Esophagus squamous epithelium (tissue), 5 donors: ENCODE measurements at places on chromosomes 11 and 22. TPM values are rescaled to one million over a fixed set of nuclear protein-coding genes. Genes with fewer than 3 reads are reported as not detected.
A peak's percentile ranks its signal among the peaks of the same experiment; 100 is the strongest.

The UCP3 gene
- not detected for total RNA-seq

DNA sequence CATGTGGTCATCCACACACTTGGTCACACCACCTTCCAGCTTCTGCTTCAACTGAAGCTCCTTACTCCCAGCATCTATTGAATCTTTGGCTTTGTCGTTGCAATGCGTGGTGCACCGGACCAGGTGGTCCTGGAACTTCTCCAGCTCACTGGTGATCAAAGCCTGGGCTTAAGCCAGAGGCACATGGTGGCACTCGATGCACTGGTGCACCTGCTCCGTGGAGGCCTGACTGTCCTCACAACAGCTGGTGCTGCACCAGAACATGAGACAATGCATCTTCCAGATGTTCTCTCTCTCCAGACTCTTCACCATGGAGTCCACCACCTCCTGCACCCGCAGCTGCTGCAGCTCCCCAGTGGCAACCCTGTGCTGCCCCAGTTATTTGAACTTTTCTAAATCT is 56.0 kb downstream of the CELSR1 start:
- H3K4me1 ChIP-seq = peaks cover 53% of the 10 kb centered on the region
- peaks cover 5% of the 10 kb centered on the region for H3K27me3 ChIP-seq
- H3K27ac ChIP-seq = no peak overlapping the region
- no peaks in the 10 kb centered on the region for H3K36me3 ChIP-seq
- DNase-seq = no peak

DNA sequence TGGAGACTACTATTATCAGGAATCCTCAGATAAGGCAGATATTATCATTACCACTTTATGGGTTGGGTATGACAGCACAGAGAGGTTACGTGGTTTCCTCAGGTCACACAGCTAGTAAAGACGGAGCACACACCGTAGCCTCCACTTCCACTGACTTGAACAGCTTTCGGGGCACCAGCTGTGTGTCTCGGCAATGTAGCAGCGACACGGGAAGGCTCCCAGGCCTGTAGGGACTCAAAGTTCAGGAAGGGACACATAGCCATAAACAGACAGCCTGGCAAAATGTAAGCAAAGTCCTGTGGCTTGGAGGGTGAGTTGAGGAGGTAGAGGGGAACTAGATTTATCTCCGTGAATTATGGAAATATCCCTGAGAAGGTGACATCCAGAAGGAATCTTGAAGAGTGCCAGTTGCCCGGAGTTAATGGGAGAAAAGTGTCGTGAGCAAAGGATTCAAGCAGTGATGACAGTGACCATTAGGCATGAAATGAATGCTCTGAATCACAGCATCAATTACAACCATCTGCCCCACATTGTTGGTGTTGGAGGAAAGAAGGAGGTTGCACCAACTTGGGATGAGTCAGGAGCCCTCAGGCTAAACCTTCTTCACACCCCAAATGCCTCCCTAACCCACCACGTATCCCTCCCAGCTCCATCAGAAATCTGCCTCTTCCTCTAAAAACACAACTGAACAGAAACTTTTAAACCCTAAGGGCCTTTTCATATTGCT is 106.7 kb upstream of the ASPHD2 start:
- DNase-seq = no peak
- H3K27me3 ChIP-seq = no peaks in the 10 kb centered on the region
- no peak overlapping the region for H3K4me3 ChIP-seq
- no peaks in the 10 kb centered on the region for H3K4me1 ChIP-seq
- no peak overlapping the region for H3K27ac ChIP-seq

GRCh38 chr22:37560608-37561211 is 430 bp downstream of the CDC42EP1 start:
- peaks cover under 1% of the 10 kb centered on the region for H3K36me3 ChIP-seq
- H3K27me3 ChIP-seq = no peaks in the 10 kb centered on the region
- peak overlapping the region; percentile 91 for H3K4me3 ChIP-seq
- DNase-seq = no peak
- peak overlapping the region; percentile 99 for H3K27ac ChIP-seq

- H3K27me3 ChIP-seq = no peaks in the 10 kb centered on the region
- no peak for DNase-seq
- no peak overlapping the region for H3K27ac ChIP-seq
- H3K4me3 ChIP-seq = no peak overlapping the region
- H3K36me3 ChIP-seq = no peaks in the 10 kb centered on the region
These were observed 122.2 kb downstream of the ABTB2 start for GRCh38 chr11:34235591-34236071.

GRCh38 chr22:43897751-43898261 is 6.0 kb upstream of the PNPLA5 start:
- no peaks in the 10 kb centered on the region for H3K4me1 ChIP-seq
- no peak overlapping the region for H3K4me3 ChIP-seq
- no peak for DNase-seq
- no peaks in the 10 kb centered on the region for H3K27me3 ChIP-seq
- no peaks in the 10 kb centered on the region for H3K36me3 ChIP-seq

DNA sequence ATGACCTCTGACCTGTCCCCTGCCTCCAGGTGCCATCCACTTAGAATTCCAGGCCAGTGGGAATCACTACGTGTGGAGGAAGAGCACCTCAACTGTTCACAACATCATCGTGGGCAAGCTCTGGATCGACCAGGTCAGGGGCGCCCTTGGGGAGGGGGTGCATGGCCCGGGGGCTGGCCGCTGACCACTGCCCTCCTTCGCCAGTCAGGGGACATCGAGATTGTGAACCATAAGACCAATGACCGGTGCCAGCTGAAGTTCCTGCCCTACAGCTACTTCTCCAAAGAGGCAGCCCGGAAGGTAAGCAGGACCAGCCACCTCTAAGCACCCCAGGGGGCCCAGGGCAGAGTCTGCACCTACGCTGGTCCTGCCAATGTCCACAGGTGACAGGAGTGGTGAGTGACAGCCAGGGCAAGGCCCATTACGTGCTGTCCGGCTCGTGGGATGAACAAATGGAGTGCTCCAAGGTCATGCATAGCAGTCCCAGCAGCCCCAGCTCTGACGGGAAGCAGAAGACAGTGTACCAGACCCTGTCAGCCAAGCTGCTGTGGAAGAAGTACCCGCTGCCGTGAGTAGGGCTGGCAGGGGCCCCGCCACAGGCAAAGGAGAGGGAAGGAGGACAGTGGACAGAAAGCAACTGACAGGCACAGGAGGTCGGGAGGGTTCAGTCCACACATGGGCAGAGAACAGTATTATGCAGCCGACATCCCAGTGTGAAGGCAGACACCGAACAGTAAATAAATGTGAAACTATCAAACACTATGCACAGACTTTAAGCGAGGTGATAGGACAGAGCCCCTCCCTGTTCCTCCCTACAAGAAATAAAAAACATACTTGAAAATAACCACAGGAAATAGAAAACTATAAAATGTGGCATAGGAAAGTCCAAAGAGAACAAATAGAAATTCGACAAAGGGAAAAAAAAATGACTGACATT is 74.9 kb downstream of the MORC2 start:
- no peaks in the 10 kb centered on the region for H3K27me3 ChIP-seq
- H3K4me3 ChIP-seq = no peak overlapping the region
- H3K4me1 ChIP-seq = no peaks in the 10 kb centered on the region
- no peak for DNase-seq

- no peaks in the 10 kb centered on the region for H3K27me3 ChIP-seq
- DNase-seq = no peak
- H3K4me3 ChIP-seq = no peak overlapping the region
- H3K27ac ChIP-seq = no peak overlapping the region
- peaks cover 20% of the 10 kb centered on the region for H3K36me3 ChIP-seq
These were observed 3.4 kb upstream of the TAGLN start for GRCh38 chr11:117195761-117196160.

DNA sequence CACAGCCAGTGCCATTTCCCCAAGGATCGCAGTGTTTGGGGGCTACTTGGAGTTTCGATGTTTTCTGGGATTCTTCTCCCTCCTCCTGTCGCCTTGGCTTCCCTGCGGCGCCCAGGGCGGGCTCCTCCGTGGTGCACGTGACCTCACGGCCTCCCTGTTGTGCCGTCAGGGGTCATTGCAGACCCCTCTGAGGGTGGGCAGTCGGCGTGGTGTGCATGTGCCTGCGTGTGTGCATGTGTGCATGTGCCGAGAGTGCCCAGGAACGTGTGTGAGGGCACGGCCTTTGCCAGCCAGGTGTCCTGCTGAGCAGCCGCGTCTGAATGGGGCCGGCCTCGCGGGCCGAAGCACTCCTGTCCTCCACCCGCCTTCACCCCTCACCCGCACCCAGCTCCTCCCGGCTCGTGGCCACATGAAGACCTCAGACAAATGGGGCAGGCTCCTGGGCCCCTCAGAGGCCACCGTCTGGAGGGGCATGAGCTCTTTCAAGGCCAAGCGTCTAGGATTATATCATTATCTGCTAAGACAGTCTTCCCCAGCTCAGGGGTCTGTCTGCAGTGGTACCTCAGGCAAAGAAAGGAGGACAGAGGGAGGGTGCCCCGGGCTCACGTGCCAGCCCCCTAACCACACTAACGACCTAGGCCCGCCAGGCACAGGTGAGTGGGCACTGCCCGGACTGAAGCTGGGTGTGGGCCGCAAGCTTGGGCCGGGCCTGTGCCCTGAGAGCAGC is 9.4 kb upstream of the MRPL23 start:
- no peaks in the 10 kb centered on the region for H3K36me3 ChIP-seq
- H3K4me3 ChIP-seq = no peak overlapping the region
- no peak overlapping the region for H3K27ac ChIP-seq
- no peaks in the 10 kb centered on the region for H3K27me3 ChIP-seq
- H3K4me1 ChIP-seq = no peaks in the 10 kb centered on the region
